Hypothalamus (tissue), 51 donors: ENCODE measurements at places on chromosomes 11 and 22.

DNA sequence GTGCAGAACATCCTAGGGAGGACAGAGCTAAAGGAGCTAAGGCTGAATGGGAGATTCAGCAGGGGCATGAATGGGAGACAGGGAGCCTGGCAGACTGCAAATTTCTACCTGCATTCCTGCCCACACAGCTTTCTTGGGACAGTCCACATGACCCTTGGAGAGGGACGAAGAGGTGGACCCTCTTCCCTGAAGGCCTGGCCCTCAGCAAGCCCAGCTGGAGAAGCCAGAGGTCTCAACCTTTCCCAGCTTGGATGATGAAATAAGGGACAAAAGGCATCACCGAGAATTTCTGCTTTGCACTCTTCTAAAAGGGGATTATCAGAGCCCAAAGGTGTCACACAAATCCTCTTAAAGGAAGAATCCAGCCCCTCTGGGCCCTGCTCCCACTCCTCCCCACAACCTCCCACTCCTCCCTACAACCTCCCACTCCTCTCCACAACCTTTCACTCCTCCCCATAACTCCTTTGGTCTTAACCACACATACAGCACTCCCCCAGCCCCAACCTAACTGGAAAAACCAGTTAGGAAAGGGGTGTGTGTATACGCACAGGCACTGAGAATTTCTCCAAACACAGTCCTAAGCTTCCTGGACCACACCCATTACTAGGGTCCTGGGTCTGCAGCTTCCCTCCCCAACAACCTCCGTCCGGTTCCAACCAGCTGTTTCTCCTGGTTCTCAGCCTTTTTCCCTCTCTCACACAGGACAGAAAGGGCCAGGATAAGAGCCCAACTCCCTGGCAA lies 38.4 kb downstream of the RPL27A start:
- no peak for DNase-seq

DNA sequence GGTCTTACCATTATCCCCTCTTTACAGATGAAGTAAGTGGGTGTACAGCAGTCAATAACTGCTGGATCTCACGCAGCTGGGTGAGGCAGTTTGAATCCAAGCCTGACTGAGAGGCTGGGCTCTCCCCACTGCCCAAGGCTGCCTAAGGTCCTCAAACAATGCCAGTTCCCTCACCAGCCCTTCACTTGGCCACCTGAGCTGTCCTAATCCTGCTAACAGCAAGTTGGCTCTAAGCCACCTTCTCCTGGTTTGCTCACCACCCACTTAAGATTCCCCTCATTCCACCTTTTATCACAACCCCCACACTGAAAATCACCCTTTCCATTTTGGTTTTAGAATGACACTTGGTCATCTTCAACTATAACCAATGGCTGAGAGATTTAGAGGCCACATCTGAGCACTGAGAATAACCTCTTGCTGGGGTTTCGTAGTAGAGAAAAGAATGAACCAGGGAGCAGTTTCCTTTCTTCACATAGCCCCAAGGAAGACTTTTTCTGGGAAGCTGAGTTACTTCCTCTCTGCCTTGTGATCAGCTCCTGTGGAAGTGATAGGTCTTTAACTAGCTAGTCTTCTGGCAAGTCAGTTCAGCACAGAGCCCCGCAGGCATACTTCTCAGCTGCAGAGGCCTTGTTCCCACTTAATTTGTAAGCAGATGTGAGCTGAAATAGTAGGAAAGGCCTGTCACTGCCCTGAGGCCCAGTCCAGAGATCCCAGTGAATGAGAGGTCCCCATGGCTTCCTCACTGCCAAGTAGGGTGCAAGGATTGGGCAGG lies 57.8 kb upstream of the TTC12 start:
- no peak for DNase-seq

DNA sequence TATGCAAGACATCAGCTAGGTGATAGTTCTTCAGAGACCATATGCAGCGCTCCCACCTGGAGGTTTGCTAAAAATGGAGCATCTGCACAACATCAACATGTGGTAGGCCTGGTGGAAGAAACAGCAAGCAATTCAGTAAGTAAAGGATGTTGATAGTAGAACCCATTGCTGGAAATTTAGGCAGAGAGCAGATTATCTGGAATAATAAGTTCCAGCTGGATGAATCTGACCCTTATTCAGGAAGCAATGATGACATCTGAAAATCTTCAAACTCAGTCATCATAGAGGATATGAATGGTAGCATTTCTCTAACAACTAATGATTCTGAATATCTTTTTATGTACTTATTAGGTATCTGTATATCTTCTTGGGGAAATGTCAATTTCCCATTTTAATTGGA lies 225.2 kb upstream of the ANO3 start:
- DNase-seq: no peak

GRCh38 chr22:27473533-27473932 lies 328.0 kb downstream of the MN1 start:
- DNase-seq: no peak

DNA sequence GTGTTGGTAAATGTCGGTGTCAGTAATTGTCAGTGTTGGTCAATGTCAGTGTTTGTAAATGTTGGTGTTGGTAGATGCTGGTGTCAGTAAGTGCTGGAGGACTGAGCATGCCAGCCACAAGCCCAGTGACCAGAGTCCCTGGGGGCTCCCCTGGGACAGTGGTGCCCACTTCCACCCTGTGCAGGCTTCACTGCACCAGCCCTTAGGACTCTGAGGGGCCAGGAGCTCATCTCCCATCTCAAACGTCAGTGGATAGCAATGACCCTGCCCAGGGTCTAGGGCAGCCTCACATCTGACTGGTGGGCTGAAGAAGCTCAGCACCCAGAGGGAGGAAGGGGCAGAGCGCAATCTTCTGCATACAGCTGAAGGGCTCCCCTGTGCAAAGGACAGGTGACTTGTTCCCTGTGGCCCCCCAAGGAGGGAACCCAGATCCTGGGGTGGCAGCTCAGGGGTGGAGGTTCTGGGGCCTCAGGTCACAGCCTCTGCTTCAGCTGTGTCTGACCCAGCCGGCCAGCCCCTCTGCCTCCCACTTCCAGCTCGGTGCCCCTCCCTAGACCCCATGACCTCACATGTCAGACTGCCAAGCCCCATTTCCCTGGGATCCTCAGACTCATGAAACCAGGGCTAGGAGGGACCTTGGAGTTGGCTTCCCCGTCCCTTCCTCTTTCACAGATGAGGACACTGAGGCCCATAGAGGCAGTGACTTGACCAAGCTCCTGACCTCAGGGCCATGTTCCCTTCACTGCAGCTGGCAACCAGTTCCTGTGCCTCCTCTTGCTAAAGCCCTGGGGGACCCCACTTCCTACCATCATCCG lies 138.4 kb downstream of the CRYBB2 start:
- DNase-seq: no peak

DNA sequence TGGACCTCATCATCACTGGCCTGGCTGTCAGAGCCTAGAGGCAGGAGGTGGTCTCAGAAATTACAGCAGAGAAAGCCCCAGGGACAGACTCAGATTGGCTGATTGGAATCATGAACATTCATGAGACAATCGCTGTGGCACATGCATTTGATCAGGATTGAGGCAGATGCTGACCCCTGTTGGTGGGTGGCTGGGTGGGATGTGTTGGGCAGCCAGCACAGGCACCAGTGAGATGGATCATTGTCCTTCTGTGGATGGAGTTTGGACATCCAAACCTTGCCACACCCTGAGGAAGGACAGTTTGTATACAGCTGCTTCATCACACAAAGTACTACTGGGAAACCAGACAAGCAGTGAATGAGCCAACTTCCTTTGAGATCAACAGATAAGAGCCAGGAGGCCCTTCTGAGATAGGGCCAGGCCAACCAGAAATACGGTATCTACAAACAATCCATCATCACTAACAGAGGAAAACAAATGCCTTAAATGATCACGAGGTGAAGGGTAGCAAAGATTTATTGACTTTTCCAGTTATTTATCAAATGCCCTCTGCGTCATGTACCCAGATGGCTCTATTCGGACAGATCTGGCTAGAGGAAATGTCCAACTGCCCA lies 17.3 kb downstream of the COMMD9 start:
- DNase-seq: no peak

GRCh38 chr11:134266841-134267251 lies 9.3 kb upstream of the GLB1L3 start:
- DNase-seq: no peak

GRCh38 chr11:88146106-88146505 lies 29.1 kb downstream of the RAB38 start:
- DNase-seq: no peak

DNA sequence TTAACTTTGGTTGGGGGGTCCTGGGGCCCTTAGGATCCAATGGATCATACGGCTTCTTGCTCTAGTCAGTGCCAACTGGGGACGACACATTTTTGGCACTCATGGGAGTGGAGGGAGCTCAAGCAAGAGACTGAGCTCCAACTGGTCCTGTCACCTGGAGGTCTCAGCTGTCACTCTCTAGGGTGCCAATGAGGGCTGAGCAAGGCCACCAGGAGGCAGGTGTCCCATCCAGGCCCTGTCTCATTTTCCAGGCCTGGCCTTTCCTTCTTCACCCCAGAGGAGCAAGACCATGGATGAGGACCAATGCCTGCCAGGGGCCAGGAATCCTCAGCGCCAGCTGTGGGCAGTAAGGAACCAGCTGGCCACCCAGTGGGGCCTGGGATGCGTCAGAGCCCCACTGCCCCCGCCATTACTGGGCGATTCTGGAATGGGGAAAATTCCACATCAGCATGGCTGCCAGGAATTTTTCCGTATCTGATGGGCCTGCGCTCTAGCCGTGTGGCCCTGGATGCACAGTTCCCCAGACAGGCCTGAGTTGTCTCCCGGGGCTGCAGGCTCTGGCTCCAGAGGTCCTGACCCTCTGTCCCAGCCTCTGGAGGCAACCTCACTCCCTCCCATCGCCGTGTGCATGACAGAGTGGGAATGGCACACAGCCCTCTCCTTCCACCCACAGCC lies 669 bp upstream of the GAL3ST1 start:
- DNase-seq: peak; percentile 38

DNA sequence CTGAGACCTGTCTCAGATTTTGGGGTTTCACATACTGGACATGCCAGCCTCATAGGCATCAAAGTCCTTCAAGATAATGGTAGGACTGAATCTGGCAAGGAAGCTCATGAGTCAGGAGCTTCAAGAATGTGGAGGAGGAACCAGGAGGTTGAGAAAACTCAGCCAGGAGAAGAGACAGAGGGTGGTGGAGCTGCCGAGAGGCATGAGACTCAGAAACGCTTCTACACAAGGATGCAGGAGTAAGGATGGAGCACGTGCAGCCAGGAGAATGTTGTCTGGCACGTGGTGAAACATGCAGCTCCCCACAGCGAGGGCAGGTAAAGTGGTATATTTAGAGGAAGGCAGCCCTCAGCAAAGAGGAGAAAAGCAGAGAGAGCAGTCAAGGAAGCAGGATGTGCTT lies 148.7 kb upstream of the ISX start:
- DNase-seq: no peak

DNA sequence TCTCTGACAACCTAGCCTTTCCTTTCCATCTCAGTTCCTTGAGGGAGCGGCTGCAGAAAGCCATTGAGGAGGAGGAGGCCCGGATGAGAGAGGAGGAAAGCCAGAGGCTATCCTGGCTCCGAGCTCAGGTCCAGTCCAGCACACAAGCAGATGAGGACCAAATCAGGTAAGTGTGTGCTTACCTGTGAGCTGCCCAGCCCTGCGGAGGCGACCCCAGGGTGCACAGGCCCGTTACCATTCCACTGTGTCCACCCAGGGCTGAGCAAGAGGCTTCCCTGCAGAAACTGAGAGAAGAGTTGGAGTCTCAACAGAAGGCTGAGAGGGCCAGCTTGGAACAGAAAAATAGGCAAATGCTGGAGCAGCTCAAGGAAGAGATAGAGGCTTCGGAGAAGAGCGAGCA lies 63.1 kb downstream of the CEP164 start:
- DNase-seq: no peak

GRCh38 chr22:19719050-19719482 lies 4.3 kb upstream of the GP1BB start:
- no peak for DNase-seq

GRCh38 chr22:22137891-22138290 lies 106.7 kb upstream of the VPREB1 start:
- no peak for DNase-seq

GRCh38 chr11:17003426-17003825 lies 10.8 kb downstream of the PLEKHA7 start:
- no peak for DNase-seq

- no peak for DNase-seq
Measured at GRCh38 chr11:134004496-134005172, 47.9 kb upstream of the IGSF9B start.

- DNase-seq: no peak
Measured at GRCh38 chr11:95144313-95145235, 54.9 kb downstream of the ENDOD1 start.

DNA sequence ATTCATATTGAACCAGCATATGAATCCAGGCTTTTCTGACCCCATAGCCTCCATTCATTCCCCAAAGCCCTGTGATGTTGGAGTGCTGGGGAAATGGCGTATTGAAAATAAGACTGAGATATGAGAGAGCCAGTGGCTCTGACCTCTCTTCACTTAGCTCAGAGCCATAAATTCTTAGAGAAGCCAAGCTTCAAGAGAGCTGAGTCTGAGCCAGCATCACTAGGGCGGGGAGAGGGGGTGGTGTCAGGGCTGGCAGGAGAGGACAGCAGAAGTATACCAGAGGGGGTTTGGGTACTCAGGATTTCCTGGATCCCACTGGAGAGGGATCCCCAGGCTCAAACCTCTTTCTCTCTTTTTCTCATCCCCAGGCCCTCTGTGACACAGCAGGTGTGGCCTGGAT lies 16.7 kb upstream of the MOGAT2 start:
- DNase-seq: no peak

GRCh38 chr11:85874265-85874664 lies 19.1 kb downstream of the CCDC83 start:
- DNase-seq: no peak

- DNase-seq: no peak
Measured at GRCh38 chr11:117417856-117418255, 90.2 kb downstream of the CEP164 start.

DNA sequence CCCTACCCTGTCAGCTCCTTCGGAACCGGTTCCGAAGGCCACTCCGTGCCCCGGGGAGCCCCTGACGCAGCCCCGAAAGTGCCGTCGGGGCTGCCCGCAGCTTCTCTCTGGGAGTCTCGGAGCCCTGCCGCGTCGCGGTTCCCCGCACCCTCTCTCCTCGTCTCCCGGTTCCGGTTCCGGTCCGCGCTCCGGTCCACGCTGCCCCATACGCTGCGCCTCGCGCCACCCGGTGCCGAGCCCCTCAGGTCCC lies 618 bp downstream of the MTA2 start:
- no peak for DNase-seq

DNA sequence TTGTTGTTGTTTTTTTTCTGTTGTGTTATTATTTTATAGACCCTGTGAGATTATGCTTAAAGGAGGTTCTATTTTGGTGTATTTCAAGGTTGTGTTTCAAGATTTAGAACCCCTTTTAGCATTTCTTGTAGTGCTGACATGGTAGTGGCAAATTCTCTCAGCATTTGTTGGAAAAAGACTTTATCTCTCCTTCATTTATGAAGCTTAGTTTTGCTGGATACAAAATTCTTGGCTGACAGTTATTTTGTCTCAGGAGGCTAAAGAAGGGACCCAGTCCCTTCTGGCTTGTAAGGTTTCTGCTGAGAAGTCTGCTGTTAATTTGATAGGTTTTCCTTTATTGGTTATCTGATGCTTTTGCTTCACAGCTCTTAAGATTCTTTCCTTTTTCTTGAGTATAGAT lies 40.7 kb upstream of the ARHGAP20 start:
- no peak for DNase-seq
